ENCODE measurements at places on chromosomes 5 and 9. TPM values are rescaled to one million over a fixed set of nuclear protein-coding genes. Genes with fewer than 3 reads are reported as not detected.

The PRELID2 gene
- total RNA-seq, result 17.5 TPM

The ROPN1L gene
- total RNA-seq, result not detected

The CATSPER3 gene
- 0.06 TPM for total RNA-seq

The RANBP6 gene
- 36.6 TPM for total RNA-seq

The HMMR gene
- 78.3 TPM for total RNA-seq

The GABRA1 gene
- 9.7 TPM for total RNA-seq

The GKAP1 gene
- 10.7 TPM for total RNA-seq

The NUP188 gene
- total RNA-seq, result 73.7 TPM

The EPB41L4A gene
- total RNA-seq, result 3.4 TPM

The CYLC2 gene
- total RNA-seq, result not detected

The MYMK gene
- not detected for total RNA-seq

The KCNV2 gene
- total RNA-seq, result not detected

The FBP2 gene
- total RNA-seq, result not detected

The CCDC192 gene
- not detected for total RNA-seq

The MYOZ3 gene
- not detected for total RNA-seq

The FCN1 gene
- not detected for total RNA-seq

The WDR31 gene
- total RNA-seq, result 2.3 TPM

The GPR150 gene
- 0.29 TPM for total RNA-seq

The ZCCHC9 gene
- total RNA-seq, result 49.0 TPM

The PBX3 gene
- total RNA-seq, result 51.9 TPM

The NDST1 gene
- 34.7 TPM for total RNA-seq

The LYRM7 gene
- 14.9 TPM for total RNA-seq

The LRRC70 gene
- 1.1 TPM for total RNA-seq

The SMAD5 gene
- 120 TPM for total RNA-seq

The SLC34A3 gene
- not detected for total RNA-seq

The GAPT gene
- total RNA-seq, result not detected

The POLR3G gene
- 20.7 TPM for total RNA-seq

The C5orf58 gene
- not detected for total RNA-seq

The ZBTB26 gene
- 6.4 TPM for total RNA-seq

The MAPK9 gene
- total RNA-seq, result 26.3 TPM

The PTGES gene
- total RNA-seq, result 3.9 TPM

The PCAT7 gene
- not detected for total RNA-seq

The C7 gene
- 1.0 TPM for total RNA-seq

The SHC3 gene
- 2.3 TPM for total RNA-seq

The FYB1 gene
- not detected for total RNA-seq

The ADAMTS6 gene
- total RNA-seq, result 20.8 TPM

The TMC1 gene
- total RNA-seq, result not detected

The CARD9 gene
- 0.36 TPM for total RNA-seq

The GDNF gene
- 1.8 TPM for total RNA-seq

The INPP5E gene
- 6.6 TPM for total RNA-seq

The RELL2 gene
- 2.6 TPM for total RNA-seq

The DIRAS2 gene
- 0.57 TPM for total RNA-seq

The IQGAP2 gene
- 6.9 TPM for total RNA-seq

The TGFBI gene
- 1,514 TPM for total RNA-seq

The BHMT2 gene
- 8.0 TPM for total RNA-seq

The CCDC187 gene
- not detected for total RNA-seq

The NKD2 gene
- 1.3 TPM for total RNA-seq
